Osteocyte (in vitro differentiated cells): ENCODE measurements at places on chromosomes 5 and 9.

DNA sequence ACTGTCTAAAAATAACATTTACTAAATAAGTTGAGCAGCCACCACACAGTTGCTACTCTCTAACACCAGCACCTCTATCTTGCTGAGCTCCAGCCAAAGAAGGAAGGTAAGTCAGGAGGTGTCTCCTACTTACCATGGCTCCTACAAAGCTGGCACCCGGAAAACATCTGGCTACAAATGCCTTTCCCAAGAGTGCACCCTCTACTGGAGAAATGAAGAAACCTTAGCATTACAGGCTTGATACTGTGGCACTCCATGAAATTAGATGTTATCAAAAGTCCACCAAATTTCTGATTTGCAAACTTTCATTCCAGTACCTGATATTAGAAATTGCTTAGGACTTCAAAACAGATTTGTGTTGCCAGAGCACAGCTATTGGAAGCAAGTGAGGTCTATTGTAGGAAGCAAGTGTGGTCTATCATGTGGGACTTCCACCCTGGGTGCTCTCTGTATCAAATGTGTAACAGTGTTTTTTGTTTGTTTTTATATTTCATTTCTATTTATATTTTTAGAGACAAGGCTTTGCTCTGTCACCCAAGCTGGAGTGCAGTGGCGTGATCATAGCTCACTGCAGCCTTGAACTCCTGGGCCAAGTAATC lies 25.7 kb upstream of the RFK start:
- H3K4me3 ChIP-seq = no peak overlapping the region
- no peaks in the 10 kb centered on the region for H3K27me3 ChIP-seq
- peaks cover 22% of the 10 kb centered on the region for H3K4me1 ChIP-seq

GRCh38 chr9:134215420-134215698 lies 51.0 kb upstream of the RNU6ATAC start:
- peak overlapping the region; percentile 98 for H3K27ac ChIP-seq
- H3K36me3 ChIP-seq = no peaks in the 10 kb centered on the region
- H3K27me3 ChIP-seq = no peaks in the 10 kb centered on the region
- no peak overlapping the region for H3K4me3 ChIP-seq
- H3K4me1 ChIP-seq = peaks cover 48% of the 10 kb centered on the region
- no peak for DNase-seq

- no peaks in the 10 kb centered on the region for H3K36me3 ChIP-seq
- H3K4me3 ChIP-seq = no peak overlapping the region
- DNase-seq = no peak
- H3K27me3 ChIP-seq = no peaks in the 10 kb centered on the region
Measured at GRCh38 chr9:133998915-133999595, 6.9 kb upstream of the VAV2 start.

- H3K27ac ChIP-seq = no peak overlapping the region
- peak overlapping the region; percentile 58 for H3K4me3 ChIP-seq
- H3K36me3 ChIP-seq = no peaks in the 10 kb centered on the region
- no peak for DNase-seq
- no peaks in the 10 kb centered on the region for H3K27me3 ChIP-seq
- peaks cover 4% of the 10 kb centered on the region for H3K4me1 ChIP-seq
Measured at GRCh38 chr9:136977649-136978072, 357 bp downstream of the PTGDS start.

DNA sequence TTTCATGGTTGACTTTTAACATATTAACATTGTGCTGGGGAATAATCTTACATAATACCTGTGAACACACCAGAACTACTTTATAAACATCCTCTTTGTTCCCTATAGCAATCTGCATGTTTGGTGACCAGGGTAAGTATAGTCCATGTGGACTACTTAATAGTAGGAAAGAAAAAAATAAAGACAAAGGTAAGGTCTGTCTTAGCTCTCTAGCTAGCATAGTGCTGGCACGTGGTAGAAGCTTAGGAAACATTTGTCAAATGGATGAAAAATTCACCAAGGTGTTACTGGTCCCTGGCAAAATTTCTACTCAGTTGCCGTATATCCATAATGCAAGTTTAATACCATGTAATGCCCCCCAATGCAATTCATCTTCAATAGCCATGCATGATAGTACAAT lies 78.6 kb upstream of the ABCA1 start:
- no peaks in the 10 kb centered on the region for H3K36me3 ChIP-seq
- no peak overlapping the region for H3K27ac ChIP-seq
- no peak for DNase-seq
- H3K27me3 ChIP-seq = no peaks in the 10 kb centered on the region
- H3K4me3 ChIP-seq = no peak overlapping the region

GRCh38 chr9:1709347-1709746 lies 305.8 kb upstream of the SMARCA2 start:
- no peaks in the 10 kb centered on the region for H3K27me3 ChIP-seq
- no peak overlapping the region for H3K4me3 ChIP-seq
- DNase-seq = no peak
- no peaks in the 10 kb centered on the region for H3K36me3 ChIP-seq
- H3K27ac ChIP-seq = no peak overlapping the region

DNA sequence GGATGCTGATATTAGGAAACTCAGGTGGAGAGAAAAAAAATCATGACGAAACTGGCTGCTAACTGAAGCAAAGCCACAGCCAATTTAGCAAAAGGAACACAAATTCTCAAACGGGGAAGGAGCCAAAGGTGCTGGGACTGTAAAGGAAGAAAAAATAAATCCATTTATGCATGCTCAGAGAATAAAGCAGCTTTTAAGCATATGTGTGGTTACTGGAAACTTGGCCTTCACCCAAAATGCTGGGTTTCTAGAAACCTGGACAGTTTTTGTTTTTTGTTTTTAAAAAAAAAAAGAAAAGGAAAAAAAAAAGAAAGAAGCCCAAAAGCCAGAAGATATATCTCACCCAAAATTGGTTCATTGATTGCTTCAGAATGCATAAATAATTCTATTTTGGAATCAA lies 8.0 kb downstream of the WHRN start:
- no peak overlapping the region for H3K4me3 ChIP-seq
- peaks cover 7% of the 10 kb centered on the region for H3K36me3 ChIP-seq
- H3K27me3 ChIP-seq = peaks cover 11% of the 10 kb centered on the region

GRCh38 chr9:71249729-71250317 lies 128.4 kb upstream of the TRPM3 start:
- H3K4me1 ChIP-seq = peaks cover 2% of the 10 kb centered on the region
- peaks cover 18% of the 10 kb centered on the region for H3K27me3 ChIP-seq
- H3K36me3 ChIP-seq = no peaks in the 10 kb centered on the region
- no peak overlapping the region for H3K4me3 ChIP-seq

GRCh38 chr5:37086466-37087173 lies 162.6 kb downstream of the CPLANE1 start:
- H3K4me3 ChIP-seq = no peak overlapping the region
- DNase-seq = no peak
- no peak overlapping the region for H3K27ac ChIP-seq

- no peaks in the 10 kb centered on the region for H3K27me3 ChIP-seq
- no peak overlapping the region for H3K27ac ChIP-seq
- no peaks in the 10 kb centered on the region for H3K4me1 ChIP-seq
- H3K4me3 ChIP-seq = no peak overlapping the region
Measured at GRCh38 chr5:118953652-118954005, 34.7 kb downstream of the DTWD2 start.

DNA sequence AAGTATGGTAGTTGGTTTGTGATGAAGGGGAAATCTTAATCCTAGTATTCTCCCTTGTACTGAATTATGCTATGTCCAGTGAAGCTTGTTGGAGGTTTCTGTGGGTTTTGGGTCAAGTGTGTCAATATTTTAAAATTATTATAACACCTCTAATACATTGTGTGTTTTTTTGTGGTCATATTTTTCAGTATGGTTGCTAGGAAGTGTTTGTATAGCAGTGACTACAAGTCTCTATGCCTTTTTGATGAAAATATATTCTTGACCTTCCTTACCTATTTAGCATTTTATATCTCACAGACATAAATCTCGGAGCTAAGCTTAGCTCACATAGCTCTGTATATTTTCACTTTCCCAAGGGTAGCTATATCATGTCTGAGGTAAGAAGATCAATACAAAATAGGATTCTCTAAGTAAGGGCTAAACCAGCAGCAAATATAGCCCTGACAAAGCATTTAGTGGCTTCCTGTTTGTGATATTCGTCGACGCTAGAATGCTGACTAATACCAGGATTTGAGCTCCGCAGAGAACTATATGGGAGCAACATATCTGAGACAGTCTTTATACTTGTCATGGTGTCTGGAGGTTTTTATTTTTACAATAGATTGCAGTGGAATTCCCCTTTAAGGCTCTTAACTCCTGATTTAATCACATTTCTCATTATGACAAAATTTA lies 82.3 kb downstream of the MACIR start:
- no peaks in the 10 kb centered on the region for H3K4me1 ChIP-seq
- no peak overlapping the region for H3K27ac ChIP-seq
- H3K36me3 ChIP-seq = no peaks in the 10 kb centered on the region
- no peak overlapping the region for H3K4me3 ChIP-seq
- DNase-seq = no peak

- H3K4me1 ChIP-seq = peaks cover 47% of the 10 kb centered on the region
- no peaks in the 10 kb centered on the region for H3K27me3 ChIP-seq
- peak overlapping the region; percentile 10 for H3K4me3 ChIP-seq
- no peak for DNase-seq
- H3K27ac ChIP-seq = peak overlapping the region; percentile 87
- H3K36me3 ChIP-seq = peaks cover 15% of the 10 kb centered on the region
Measured at GRCh38 chr5:115214541-115214940, 44.8 kb upstream of the TRIM36 start.

GRCh38 chr9:33229359-33230114 lies 10.4 kb upstream of the SPINK4 start:
- peaks cover 18% of the 10 kb centered on the region for H3K4me1 ChIP-seq
- H3K27ac ChIP-seq = no peak overlapping the region
- peaks cover 5% of the 10 kb centered on the region for H3K27me3 ChIP-seq
- no peaks in the 10 kb centered on the region for H3K36me3 ChIP-seq
- no peak overlapping the region for H3K4me3 ChIP-seq
- DNase-seq = no peak

GRCh38 chr5:40572937-40573336 lies 106.8 kb upstream of the PTGER4 start:
- peak overlapping the region; percentile 88 for H3K27ac ChIP-seq
- no peaks in the 10 kb centered on the region for H3K36me3 ChIP-seq
- no peaks in the 10 kb centered on the region for H3K27me3 ChIP-seq
- DNase-seq = no peak
- peaks cover 57% of the 10 kb centered on the region for H3K4me1 ChIP-seq
- no peak overlapping the region for H3K4me3 ChIP-seq

GRCh38 chr9:109117856-109118807 lies 1.6 kb downstream of the TMEM245 start:
- H3K36me3 ChIP-seq = peaks cover 1% of the 10 kb centered on the region
- H3K27ac ChIP-seq = peak overlapping the region; percentile 72
- H3K4me1 ChIP-seq = peaks cover 49% of the 10 kb centered on the region
- H3K27me3 ChIP-seq = no peaks in the 10 kb centered on the region
- H3K4me3 ChIP-seq = peak overlapping the region; percentile 86

DNA sequence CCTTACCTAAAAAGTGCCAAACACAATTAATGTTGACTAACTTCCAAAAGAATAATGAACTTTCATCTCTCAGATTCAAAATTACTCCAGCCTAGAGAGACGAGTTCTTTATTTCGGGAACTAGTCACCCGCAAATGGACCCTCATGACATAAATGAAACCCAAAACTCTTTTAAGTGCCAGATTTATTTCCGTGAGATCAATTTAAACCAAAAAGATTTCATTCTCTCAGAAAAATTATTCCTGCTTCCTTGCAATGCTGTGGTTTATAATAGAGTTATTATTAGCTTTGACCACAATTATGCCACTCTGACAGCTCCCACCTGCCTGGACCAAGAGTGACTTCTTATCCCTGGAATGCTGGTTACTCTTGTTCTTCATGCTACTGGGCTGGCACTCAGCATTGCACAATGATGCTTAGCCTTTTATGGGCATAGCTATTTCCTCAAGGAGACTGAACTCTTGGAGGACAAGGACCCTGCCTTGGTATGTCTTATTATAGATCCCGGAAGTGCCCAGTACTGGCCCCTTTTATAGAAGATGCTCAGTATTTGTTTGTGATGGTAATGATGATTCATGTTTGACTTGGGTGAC lies 183.5 kb downstream of the SNX18 start:
- no peak overlapping the region for H3K4me3 ChIP-seq
- no peak for DNase-seq
- H3K4me1 ChIP-seq = peaks cover 44% of the 10 kb centered on the region
- H3K27ac ChIP-seq = peak overlapping the region; percentile 79
- H3K36me3 ChIP-seq = no peaks in the 10 kb centered on the region

DNA sequence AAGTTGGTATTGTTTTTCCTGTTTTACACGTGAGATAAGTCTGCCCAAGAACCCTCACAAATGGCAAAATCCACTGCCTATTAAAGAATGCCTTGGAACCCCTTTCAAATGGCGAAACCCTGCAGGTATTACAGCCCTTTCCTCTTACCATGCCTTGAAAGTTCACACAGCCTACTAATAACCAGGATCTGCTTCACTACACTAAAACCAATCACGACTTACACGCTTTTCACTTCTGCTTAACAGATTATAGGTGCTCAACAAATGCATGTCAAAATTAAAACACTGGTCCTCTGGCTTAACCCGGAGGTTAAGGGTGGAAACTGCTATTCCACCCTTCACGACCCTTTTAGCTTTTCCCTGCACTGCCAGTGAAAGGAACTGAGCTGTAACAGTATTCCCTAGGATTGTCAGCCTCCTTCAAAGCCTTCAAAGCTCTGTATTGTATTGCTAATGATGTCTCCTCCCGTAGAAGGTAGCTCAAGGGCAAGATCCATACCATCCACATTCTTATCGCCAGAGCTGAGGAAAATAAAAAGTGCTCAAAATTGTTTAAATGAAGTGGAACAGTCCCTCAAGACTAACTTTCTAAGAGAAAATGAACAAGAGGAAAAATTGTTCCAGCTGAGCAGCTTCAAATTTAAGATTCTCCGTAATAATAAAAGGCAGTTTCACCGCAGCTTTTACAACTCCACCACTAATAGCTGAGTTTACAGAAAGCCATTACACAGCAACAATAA lies 997 bp downstream of the AUH start:
- peak overlapping the region; percentile 88 for H3K27ac ChIP-seq
- no peak for DNase-seq
- peak overlapping the region; percentile 94 for H3K4me3 ChIP-seq
- H3K4me1 ChIP-seq = peaks cover 31% of the 10 kb centered on the region
- no peaks in the 10 kb centered on the region for H3K27me3 ChIP-seq
- H3K36me3 ChIP-seq = peaks cover 11% of the 10 kb centered on the region

DNA sequence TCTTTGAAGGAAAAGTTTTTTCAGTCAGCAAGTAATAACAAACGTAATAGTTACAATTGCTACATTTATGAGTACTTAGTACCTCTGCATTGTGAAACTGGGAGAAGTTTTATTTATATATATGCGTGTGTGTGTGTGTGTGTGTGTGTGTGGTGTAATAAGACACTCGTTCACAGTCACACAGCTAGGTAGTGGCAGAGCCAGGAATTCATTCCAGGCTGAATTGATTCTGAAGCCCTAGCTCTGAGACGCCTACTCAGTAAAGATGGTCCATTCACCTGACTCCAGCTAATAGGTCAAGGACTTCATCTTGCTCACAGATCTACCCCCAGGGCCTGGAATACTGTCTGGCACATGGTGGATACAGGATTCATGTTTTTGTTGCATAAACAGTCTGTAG lies 13.6 kb upstream of the CAST start:
- H3K4me3 ChIP-seq = no peak overlapping the region
- H3K27ac ChIP-seq = no peak overlapping the region
- H3K4me1 ChIP-seq = peaks cover 27% of the 10 kb centered on the region
- no peaks in the 10 kb centered on the region for H3K27me3 ChIP-seq

GRCh38 chr5:149201121-149201637 lies 59.9 kb downstream of the ABLIM3 start:
- no peaks in the 10 kb centered on the region for H3K27me3 ChIP-seq
- H3K4me1 ChIP-seq = peaks cover 4% of the 10 kb centered on the region
- H3K4me3 ChIP-seq = no peak overlapping the region
- no peaks in the 10 kb centered on the region for H3K36me3 ChIP-seq
- H3K27ac ChIP-seq = no peak overlapping the region
- DNase-seq = no peak
